ENCODE measurements at places on chromosomes 7 and 10. TPM values are rescaled to one million over a fixed set of nuclear protein-coding genes. Genes with fewer than 3 reads are reported as not detected.

DNA sequence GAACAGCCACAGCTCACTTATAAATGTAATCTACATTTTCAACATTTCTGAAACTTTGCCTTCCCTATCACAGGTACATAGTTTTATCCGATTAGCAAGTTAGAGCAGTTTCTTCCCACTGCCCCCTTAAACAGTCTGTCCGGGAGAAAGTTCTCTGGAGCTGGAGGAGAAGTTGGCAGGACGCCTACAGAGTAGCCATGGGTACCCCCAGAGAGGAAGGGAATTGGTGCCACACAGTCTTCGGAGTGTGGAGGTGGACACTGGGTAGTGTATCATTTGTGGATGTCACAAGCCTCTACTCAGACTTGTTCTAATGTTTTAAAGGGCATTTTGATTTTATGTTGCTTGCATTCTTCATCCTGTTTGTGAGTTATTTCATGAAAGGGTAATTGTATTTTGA lies 39.0 kb downstream of the TAF3 start:
- no peak for DNase-seq

DNA sequence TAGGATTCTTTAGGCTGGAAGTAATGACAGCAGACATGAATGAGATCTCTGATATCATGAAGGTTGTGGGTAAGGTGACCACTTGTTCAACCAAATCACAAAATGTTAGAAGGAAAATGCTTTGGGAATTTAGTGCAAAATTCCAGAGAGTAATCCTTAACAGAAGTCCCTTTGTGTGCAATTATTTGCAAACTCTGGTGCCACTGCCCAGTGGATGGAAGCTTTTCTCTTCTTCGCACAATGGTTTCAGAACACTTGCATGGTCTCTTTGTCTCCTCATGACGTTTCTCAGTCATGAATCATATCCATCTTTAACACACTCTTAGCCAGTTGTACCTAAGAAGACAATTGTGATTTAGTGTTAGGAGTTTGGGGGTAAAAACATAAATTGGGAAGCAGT lies 570.4 kb upstream of the ANKRD30A start:
- no peak for DNase-seq

BCAP29 gene
- 95.2 TPM for total RNA-seq

JAKMIP3 gene
- 0.44 TPM for total RNA-seq

KCNH2 gene
- 82.1 TPM for total RNA-seq

DNA sequence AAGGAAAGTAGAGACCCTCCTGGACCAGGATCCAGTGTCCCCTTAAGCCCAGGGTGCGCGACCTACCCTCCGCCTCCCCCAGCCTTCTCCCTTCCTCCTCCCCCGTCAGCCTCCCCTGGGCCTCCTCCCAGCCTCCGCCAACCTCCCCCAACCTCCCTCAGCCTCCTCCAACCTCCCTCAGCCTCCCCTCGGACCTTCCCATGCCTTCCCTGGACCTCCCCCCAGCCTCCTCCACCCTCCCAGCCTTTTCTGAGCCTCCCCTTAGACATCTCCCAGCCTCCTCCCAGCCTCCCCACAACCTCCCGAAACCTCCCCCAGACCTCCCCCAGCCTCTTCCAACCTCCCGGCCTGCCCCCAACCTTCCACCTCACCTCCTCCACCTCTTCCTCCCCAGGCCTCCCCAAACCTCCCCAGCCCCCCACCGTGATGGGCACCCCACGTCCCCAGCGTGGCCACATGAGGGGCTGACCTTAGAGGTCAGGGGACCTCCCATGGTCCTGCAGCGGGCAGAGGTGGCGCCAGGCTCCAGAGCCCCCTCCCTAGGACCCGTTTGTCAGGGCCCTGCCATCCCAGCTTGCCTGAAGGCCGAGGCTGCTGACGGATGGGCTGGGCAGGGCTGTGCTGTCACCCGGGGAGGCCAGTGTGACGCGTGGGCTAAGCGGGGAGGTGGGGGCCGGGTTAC lies 18.8 kb downstream of the FAM20C start:
- no peak for DNase-seq

- no peak for DNase-seq
Observed at GRCh38 chr7:79465551-79465950, 12.1 kb upstream of the MAGI2 start.

TMEM178B gene
- 29.9 TPM for total RNA-seq

DNA sequence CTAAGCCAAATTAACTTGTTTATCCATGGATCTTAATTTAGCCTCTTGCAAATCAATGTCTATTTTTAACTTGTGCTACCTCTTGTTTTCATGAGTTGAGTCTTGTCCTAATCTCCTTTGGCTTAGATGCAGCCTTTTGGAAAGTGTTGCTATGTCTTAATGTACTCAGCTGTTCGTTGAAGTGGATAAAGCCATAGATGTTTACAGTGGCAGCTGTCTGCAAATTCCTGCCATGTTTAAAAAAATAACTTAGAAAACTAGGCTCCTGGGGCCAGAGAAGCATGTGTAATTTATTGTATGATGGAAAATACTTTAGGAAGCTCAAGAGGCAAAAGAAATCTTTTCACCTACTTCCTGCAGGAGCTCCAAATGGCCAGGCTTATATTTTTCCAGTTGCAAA lies 253.1 kb upstream of the RHOBTB1 start:
- DNase-seq = no peak

ZSWIM8 gene
- total RNA-seq = 61.6 TPM

GRCh38 chr10:74642901-74643595 lies 183.4 kb upstream of the KAT6B start:
- no peak for DNase-seq

DNA sequence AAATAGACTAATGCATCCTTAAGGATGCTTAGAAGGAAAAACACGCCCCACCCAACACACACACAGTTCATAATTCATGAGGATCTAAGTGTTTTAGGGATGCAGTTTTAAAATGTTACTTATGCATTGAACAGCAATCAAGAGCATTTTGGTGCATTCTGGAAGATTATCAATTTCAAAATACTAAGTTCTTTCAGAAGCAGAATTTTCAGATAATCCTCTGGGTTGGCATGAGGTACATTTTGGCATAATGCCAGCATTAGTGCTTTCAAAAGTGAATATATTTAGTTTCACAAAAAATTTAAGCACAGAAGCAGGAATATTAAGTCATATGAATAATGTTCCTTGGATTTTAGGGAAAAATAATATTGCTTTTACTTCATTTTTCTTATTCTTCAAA lies 937.1 kb downstream of the REEP3 start:
- no peak for DNase-seq

BTBD16 gene
- 0.37 TPM for total RNA-seq

- no peak for DNase-seq
Observed at GRCh38 chr7:39720586-39720985, 97.2 kb downstream of the RALA start.

- peak; percentile 39 for DNase-seq
Observed at GRCh38 chr10:87657371-87657770, 2.3 kb upstream of the PAPSS2 start.

GRID2IP gene
- total RNA-seq = not detected

DNA sequence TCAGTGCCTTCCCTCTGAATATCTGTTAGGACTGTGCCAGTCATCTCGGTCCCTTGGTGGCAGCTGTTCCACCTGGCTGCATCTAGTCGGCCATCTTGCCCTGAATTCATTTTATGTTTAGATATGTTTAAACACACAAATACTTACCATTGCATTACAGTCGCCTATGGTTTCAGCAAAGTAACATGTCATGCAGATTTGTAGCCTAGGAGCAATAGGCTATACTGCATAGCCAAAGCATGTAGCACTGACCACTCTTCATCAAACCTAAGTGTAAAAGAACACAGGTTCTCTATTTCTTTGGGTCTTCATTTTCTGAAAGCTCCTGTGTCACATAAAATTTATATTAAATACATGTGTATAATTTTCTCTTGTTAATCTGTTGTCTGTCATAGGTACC lies 118.9 kb upstream of the THSD7A start:
- DNase-seq = no peak

DNA sequence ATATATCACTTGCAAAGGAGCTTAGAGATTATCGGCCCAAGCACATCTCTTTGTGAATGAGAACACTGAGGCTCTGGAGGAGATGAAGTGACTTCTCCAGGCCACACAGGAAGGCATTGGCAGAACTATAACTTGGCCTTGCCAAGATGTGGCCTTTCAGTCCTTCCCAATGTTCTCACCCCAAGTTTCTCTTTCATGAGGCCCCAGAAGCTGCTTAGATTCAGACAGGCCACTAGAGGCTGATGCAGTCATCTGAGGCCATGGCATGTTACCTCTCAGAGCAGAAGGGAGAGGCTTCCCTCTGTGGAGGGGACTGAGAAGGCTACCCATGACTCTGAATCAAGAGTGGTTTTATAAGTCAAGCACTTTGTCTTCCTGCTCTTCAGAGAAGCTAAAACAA lies 1003.7 kb downstream of the LRMDA start:
- no peak for DNase-seq

NPY gene
- not detected for total RNA-seq

ZNF727 gene
- 3.2 TPM for total RNA-seq

DNA sequence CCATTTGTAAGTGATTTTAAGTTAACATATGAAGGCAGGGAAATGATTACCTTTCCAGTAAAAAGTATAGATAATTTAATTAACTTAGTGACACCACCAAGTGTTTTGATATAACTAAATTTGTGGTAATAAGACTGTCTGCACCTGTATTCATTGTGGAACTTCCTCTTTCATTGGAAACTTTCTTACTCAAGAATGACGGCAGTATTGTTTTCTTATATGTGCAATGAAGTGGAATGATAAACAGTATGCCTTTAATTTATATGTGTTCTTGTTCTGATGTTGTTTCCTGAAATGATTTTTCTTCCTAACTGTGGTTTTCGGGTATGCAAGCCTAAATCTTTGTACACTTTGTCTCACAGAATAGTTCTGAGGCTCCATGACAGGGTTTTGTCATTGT lies 46.4 kb downstream of the CASD1 start:
- DNase-seq = no peak

C10orf95 gene
- total RNA-seq = not detected

GRCh38 chr7:4641091-4641666 lies 40.9 kb upstream of the FOXK1 start:
- DNase-seq = no peak

- peak; percentile 51 for DNase-seq
Observed at GRCh38 chr10:130127364-130128061, 8.7 kb upstream of the GLRX3 start.

DNA sequence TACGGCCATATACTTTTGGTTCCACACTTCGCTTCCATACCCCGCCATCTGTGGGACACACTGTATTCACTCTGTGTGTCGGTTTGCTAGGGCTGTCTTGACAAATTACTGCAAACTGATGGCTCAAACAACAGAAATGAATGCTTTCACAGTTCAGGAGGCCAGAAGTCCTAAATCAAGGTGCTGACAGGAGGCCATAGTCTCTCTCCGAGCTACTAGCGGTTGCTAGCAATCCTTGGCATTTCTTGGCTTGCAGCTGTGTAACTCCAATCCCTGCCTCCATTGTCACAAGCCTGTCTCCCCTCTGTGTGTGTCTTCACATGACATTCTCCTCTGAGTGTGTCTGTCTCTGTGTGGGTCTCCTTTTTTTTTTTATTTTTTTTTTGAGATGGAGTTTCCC lies 28.9 kb upstream of the BMPR1A start:
- no peak for DNase-seq

GRCh38 chr7:138245682-138246081 lies 169.4 kb downstream of the AKR1D1 start:
- DNase-seq = no peak

DNA sequence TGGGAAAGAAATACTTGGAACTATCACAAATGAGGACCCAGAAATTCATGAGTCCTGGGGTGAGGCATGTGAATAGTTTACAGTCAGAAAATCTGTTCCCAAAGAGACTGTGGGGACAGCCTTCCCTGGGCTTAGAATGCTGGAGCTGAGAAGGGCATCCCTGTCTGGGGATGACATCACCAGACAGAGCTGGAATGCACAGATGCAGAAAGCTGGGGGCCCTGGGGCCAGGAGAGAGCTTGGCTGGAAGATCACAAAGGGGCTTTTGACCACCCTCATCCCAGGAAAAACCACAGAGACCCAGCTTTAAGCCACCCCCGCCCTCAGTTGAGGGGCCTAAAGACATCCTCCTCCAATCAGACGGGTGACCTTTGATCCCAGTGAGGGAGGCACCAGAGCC lies 264.5 kb downstream of the PLXNA4 start:
- DNase-seq = no peak

NME8 gene
- total RNA-seq = not detected

HDAC9 gene
- 22.4 TPM for total RNA-seq

DNA sequence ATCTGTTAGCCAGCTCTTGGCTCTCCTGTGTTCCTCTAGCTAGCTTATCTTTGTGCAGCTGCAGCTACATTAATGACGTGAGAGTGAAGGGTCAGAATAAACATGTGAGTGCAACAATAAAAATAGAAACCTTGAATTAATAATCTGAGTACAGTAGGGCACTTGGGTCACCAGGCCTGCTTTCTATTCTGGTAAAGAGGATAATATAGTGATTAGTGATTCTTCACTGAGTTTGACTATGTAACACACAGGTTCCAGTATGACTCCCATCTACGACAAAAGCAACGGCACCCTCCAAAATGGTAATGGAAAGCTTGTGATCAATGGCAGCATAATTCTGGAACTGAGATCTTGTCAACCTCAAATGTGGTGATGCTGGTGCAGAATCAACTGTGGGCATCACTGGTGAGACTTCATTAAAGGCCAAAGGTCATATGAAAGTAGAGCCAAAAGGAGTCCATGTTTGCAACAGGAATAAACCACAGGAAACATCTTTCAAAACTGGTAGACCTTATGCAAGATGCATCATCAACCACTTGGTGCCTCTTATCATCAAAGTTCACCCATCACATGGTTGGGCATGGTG lies 77.6 kb downstream of the NRBF2 start:
- DNase-seq = no peak

GRCh38 chr7:66443946-66444345 lies 184.7 kb upstream of the KCTD7 start:
- no peak for DNase-seq

DNA sequence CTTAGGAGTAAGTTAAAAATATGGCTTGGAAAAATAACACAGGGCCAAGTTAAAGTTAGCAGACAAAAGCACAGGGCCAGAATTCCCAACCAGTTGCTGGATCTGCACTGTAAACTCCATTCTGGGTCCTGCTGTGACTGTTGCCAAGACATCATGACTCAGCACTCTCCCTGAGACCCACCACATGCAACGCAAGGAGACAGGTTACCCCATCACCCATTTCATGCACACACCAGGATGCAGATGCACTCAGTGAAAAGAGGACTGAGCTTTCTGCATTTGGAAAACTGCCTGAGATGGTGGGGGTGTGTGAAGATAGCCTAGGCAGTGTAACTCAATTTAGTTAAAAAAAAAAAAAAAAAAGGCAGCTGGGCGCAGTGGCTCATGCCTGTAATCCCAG lies 97.6 kb upstream of the ZNF438 start:
- DNase-seq = peak; percentile 46

All from left cardiac atrium (tissue), 4 donors.